Muscle of leg (tissue), 16 donors: ENCODE measurements at places on chromosomes 5 and 9. TPM values are rescaled to one million over a fixed set of nuclear protein-coding genes. Genes with fewer than 3 reads are reported as not detected.

GRCh38 chr5:136012041-136012804 lies 16.6 kb upstream of the TGFBI start:
- H3K27me3 ChIP-seq = no peaks in the 10 kb centered on the region
- peak; percentile 64 for DNase-seq
- no peak overlapping the region for H3K4me3 ChIP-seq
- peak overlapping the region; percentile 17 for H3K27ac ChIP-seq

DNA sequence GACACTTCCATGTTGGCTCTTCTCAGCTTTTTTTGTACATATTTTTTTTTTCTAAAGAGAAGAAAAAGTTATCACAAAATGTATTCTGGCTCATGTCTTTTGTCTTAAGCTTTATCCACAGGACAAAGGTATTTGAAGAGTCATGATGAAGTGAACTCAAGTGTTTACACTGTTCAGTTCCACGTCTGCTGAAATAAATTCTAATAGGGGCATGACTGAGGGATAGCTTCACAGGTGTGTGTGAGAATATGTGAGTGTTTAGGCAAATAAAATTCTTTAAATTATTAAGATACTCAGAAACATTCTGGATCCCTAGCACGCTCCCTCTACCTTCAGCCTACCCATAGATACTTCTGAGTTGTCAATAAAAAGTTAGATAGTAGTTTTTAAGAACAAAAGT lies 59.8 kb downstream of the BAAT start:
- H3K27ac ChIP-seq = no peak overlapping the region
- H3K4me1 ChIP-seq = no peaks in the 10 kb centered on the region
- no peak overlapping the region for H3K4me3 ChIP-seq
- H3K27me3 ChIP-seq = no peaks in the 10 kb centered on the region
- H3K36me3 ChIP-seq = no peaks in the 10 kb centered on the region

GRCh38 chr5:141493500-141494422 lies 4.9 kb downstream of the PCDHGC5 start:
- H3K27me3 ChIP-seq = peaks cover 13% of the 10 kb centered on the region
- H3K36me3 ChIP-seq = peaks cover 58% of the 10 kb centered on the region
- no peak overlapping the region for H3K4me3 ChIP-seq
- DNase-seq = peak; percentile 14
- H3K27ac ChIP-seq = peak overlapping the region; percentile 10

CDC25C gene
- 3.0 TPM for polyA plus RNA-seq

DNA sequence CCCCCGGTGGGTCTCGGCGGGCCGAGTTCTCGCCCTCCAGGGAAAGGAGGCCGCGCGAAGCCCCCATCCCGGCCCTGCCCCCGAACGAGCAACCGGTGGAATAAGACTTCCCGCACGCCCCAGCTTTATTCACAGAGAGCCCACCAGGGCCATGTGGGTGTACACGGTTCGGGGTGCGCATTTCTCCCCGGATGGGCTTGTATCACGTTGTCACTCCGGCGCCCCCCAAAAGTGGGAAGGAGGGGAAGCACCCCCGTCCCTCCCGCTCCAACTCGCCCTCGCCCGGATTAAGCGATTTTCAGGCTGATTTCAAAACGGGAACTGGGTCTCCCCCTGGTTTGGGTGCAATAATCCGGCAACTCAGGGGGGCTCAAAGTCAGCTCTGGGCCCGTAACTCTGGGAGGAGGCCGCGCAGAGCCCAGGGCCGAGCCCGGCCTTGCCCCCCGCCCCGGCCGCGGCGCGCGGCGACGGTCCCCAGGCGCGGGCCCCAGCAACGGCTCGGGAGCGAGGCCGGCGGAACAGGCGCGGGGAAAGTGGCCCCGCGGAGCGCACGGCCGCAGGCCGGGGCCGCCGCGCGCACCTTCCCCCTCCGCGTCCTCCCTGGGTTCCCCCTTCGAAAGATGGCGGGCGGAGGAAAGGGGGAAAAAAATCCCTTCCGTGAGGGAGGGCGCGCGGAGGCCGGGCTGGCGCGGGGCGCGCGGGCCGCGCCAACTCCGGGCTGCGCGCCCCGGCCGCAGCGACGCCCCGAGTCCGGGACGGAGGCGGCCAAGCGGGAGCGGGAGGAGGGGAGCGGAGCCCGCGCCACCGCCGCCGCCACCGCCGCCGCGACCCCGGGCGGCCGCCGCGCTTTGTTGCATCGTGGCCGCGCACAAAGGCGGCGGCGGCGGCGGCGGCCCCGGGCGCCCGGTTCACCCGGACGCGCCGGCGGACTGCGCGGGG lies 644 bp downstream of the BRD3 start:
- peak overlapping the region; percentile 88 for H3K27ac ChIP-seq
- H3K4me3 ChIP-seq = peak overlapping the region; percentile 84
- H3K27me3 ChIP-seq = peaks cover 21% of the 10 kb centered on the region
- peak; percentile 77 for DNase-seq

GRCh38 chr5:154296525-154297159 lies 106.1 kb downstream of the GALNT10 start:
- H3K27me3 ChIP-seq = no peaks in the 10 kb centered on the region
- H3K36me3 ChIP-seq = peaks cover 14% of the 10 kb centered on the region
- peaks cover 11% of the 10 kb centered on the region for H3K4me1 ChIP-seq
- H3K27ac ChIP-seq = no peak overlapping the region

F2RL2 gene
- polyA plus RNA-seq = 3.0 TPM

DNA sequence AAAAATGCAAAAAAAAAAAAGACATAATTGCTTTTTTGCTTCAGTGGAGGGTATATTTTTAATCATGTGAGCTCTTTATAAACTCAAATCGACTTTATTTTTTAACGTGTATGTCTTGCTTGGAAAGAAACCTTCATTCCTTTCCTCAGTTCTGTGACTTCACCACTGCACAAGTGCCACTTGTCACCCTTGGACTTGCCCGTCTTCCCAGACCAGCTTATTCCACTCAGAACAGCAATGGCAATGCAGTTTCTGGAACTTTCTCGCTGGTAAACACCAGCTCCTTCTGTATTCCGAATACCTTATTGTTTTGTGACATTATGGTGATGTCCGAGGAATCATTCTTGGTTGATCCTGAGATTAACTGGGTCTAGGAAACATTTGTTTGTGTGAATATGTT lies 440.5 kb upstream of the ADAMTS16 start:
- no peaks in the 10 kb centered on the region for H3K4me1 ChIP-seq
- H3K27ac ChIP-seq = no peak overlapping the region
- no peaks in the 10 kb centered on the region for H3K27me3 ChIP-seq
- H3K36me3 ChIP-seq = no peaks in the 10 kb centered on the region
- DNase-seq = no peak
- no peak overlapping the region for H3K4me3 ChIP-seq

ANKDD1B gene
- polyA plus RNA-seq = 0.50 TPM

EGR1 gene
- polyA plus RNA-seq = 387 TPM

GRCh38 chr5:113213551-113214425 lies 221.0 kb downstream of the TSSK1B start:
- DNase-seq = peak; percentile 43
- H3K27ac ChIP-seq = no peak overlapping the region
- no peak overlapping the region for H3K4me3 ChIP-seq
- H3K4me1 ChIP-seq = peaks cover 32% of the 10 kb centered on the region
- H3K27me3 ChIP-seq = no peaks in the 10 kb centered on the region
- H3K36me3 ChIP-seq = no peaks in the 10 kb centered on the region

DNA sequence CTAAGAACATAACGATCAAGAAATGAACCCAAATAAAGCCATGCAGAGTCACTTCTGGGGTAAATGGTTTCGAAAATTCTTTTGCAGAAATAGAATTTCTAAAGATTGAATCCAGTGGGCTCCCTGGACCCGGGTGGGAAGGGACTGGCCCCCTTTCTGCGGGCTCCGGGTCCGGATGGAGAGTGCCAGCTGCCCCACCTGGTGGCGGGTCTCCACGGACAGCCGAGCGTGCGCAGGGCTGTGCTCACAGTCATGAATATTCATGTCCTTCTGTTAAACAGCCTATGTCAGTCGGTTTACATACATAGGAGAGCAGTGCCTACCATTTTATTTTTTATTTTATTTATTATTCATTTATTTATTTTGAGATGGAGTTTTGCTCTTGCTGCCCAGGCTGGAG lies 4.7 kb upstream of the PPP1R26 start:
- H3K4me3 ChIP-seq = no peak overlapping the region
- no peak for DNase-seq
- H3K4me1 ChIP-seq = peaks cover 14% of the 10 kb centered on the region

PLPPR1 gene
- 1.9 TPM for polyA plus RNA-seq

DNA sequence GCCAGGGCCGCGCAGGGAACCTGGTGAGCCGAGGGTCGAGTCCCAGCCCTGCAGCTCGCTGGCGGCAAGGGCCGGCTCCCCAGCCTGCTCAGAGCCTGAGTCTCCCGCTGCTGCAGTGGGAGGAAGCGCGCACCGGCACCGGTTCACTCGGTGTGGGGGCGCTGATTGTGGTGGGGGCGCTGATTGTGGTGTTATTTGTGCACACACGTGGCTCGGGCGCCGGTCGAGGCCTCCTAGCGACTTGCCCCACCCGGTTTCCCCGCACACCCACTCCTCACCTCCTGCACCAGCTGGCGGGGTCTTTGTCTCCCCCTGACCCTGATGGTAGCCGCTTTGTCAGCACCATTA lies 266.7 kb downstream of the NSG2 start:
- no peak for DNase-seq
- no peaks in the 10 kb centered on the region for H3K36me3 ChIP-seq
- H3K27ac ChIP-seq = no peak overlapping the region
- H3K4me3 ChIP-seq = no peak overlapping the region
- H3K27me3 ChIP-seq = peaks cover 29% of the 10 kb centered on the region

TMEM171 gene
- 0.92 TPM for polyA plus RNA-seq

DNA sequence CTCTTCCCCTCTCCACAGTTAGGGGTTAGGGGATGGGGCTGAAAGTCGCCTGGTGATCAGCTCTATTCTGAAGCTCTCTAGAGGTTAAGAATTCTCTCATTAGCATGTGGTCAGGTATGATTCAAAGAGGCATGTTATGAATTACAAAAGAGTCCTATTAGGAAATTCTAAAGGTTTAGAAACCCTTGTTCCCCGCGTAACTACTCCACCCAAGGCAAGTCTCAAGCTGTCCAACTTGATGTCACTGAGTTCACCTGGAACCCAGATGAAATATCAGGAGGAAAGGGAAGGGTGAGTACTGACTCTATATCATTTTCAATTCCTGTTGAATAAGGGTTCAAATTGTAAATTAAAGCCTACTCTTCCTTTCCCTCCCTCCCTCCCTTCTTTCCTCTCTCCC lies 18.1 kb upstream of the RNF145 start:
- no peak overlapping the region for H3K4me3 ChIP-seq
- DNase-seq = no peak
- H3K4me1 ChIP-seq = no peaks in the 10 kb centered on the region
- H3K27me3 ChIP-seq = peaks cover 4% of the 10 kb centered on the region
- H3K36me3 ChIP-seq = no peaks in the 10 kb centered on the region
- H3K27ac ChIP-seq = no peak overlapping the region

GRCh38 chr9:125634040-125634717 lies 72.8 kb downstream of the MAPKAP1 start:
- H3K27ac ChIP-seq = no peak overlapping the region
- H3K4me3 ChIP-seq = no peak overlapping the region
- no peaks in the 10 kb centered on the region for H3K36me3 ChIP-seq

DNA sequence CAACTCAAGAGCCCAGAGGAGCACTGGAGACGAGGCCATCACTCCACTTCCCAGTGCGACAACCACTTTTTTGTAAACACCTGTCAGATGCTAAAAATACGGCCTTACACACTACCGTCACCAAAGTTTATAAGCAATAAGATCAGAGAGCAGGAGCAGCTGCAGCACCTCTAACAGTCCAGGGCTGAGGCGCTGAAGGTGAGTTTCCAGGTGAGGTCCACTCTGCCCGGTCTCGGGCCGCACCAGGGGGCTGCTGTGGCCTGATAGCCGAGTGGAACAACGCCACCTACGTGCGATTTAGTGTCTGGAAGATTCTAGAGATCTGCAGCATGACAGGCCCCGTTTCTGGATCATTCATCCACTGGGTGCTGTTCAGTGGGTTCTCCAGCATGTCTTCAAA lies 25.8 kb upstream of the CAMSAP1 start:
- H3K4me3 ChIP-seq = no peak overlapping the region
- no peak overlapping the region for H3K27ac ChIP-seq
- no peak for DNase-seq
- peaks cover 64% of the 10 kb centered on the region for H3K36me3 ChIP-seq

HMCN2 gene
- polyA plus RNA-seq = 2.9 TPM

- DNase-seq = peak; percentile 61
- H3K27ac ChIP-seq = no peak overlapping the region
- peak overlapping the region; percentile 63 for H3K4me3 ChIP-seq
- peaks cover 9% of the 10 kb centered on the region for H3K4me1 ChIP-seq
- H3K36me3 ChIP-seq = no peaks in the 10 kb centered on the region
- H3K27me3 ChIP-seq = peaks cover 12% of the 10 kb centered on the region
Observed at GRCh38 chr9:69174616-69175463, 763 bp downstream of the TJP2 start.

DDX4 gene
- not detected for polyA plus RNA-seq

DNA sequence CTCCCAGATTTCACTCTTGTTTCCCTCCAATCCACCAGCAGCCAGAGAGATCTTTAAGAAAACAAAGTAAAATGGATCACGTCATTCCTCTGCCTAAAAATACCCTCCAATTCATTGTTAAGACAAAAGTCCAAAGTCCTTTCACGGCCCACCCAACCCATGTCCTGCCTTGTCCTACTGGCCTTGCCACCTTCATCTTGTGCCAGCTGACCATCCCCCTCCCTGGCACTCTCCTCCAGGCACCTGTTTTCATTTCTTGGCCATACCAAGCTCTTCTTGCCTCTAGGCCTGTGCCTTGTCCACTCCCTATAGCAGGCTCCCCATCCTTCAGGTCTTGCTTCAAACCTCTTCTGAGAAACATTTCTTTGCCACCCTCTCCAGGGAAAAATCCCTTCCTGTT lies 307.6 kb downstream of the MSX2 start:
- H3K27ac ChIP-seq = no peak overlapping the region
- DNase-seq = no peak
- H3K4me3 ChIP-seq = no peak overlapping the region
- H3K27me3 ChIP-seq = peaks cover 3% of the 10 kb centered on the region
- H3K36me3 ChIP-seq = no peaks in the 10 kb centered on the region

IL31RA gene
- polyA plus RNA-seq = 0.82 TPM

DNA sequence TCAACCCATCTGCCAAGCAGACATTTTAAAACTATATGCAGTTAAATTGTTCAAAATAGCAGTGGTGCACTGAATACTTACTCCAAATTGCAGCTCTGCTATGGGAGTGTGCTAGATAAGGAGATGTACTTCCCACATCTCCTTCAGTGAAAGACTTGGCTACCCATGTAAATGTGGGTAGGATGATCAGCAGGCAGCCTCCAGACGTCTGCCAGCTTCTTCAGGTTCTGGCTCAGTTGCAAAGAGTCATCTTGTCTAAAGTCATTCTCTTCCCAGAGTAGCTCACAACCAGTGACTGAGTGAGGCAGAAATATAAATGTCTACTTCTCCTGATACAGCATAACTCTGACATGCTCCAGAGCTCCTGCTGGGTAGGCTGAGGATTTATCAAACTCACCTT lies 1050.0 kb upstream of the CDH10 start:
- no peaks in the 10 kb centered on the region for H3K4me1 ChIP-seq
- no peaks in the 10 kb centered on the region for H3K36me3 ChIP-seq
- H3K4me3 ChIP-seq = no peak overlapping the region
- no peak overlapping the region for H3K27ac ChIP-seq
- no peak for DNase-seq

CER1 gene
- polyA plus RNA-seq = 0.52 TPM

MSX2 gene
- 1.5 TPM for polyA plus RNA-seq

GRCh38 chr9:108239696-108240321 lies 616.0 kb downstream of the ACTL7B start:
- peaks cover 2% of the 10 kb centered on the region for H3K27me3 ChIP-seq
- H3K4me3 ChIP-seq = no peak overlapping the region
- DNase-seq = peak; percentile 68
- peaks cover 2% of the 10 kb centered on the region for H3K4me1 ChIP-seq

SLC34A3 gene
- 2.8 TPM for polyA plus RNA-seq

GRCh38 chr9:135248111-135248510 lies 160.6 kb downstream of the OLFM1 start:
- H3K27ac ChIP-seq = no peak overlapping the region
- H3K27me3 ChIP-seq = peaks cover 22% of the 10 kb centered on the region
- no peaks in the 10 kb centered on the region for H3K36me3 ChIP-seq
- H3K4me3 ChIP-seq = no peak overlapping the region
- DNase-seq = no peak
- peaks cover 7% of the 10 kb centered on the region for H3K4me1 ChIP-seq
